ENCODE measurements at places on chromosomes 3 and 15.

- no peak for DNase-seq
Measured at GRCh38 chr3:77256584-77257503, 216.9 kb downstream of the ROBO2 start.

GRCh38 chr3:39810647-39811161, 1.3 kb downstream of the MYRIP start:
- no peak for DNase-seq

GRCh38 chr15:29143909-29144635, 125.5 kb downstream of the NSMCE3 start:
- peak; percentile 82 for DNase-seq

- DNase-seq, result no peak
Measured at GRCh38 chr15:31171731-31172130, 70.2 kb upstream of the TRPM1 start.

DNA sequence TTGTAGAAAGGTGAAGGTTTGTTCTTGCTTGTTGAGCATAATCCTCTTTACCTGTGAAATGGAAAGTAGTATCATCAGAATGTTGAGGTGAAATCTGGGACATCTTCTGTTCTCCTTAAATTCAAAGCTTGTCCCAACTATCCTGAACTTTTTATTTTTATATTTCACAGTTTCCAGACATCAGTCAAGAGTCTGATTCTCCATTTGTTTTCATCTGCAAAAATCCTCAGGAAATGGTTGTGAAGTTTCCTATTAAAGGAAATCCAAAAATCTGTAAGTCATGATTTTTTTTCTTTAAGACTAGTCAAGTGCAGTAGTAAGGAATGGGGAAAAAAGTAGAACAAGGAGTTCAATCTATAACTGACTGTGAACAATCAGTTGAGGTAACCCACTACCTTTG, 15.5 kb upstream of the ZNF609 start:
- DNase-seq, result no peak

GRCh38 chr3:50550079-50550736, 17.3 kb downstream of the C3orf18 start:
- DNase-seq, result peak; percentile 37

DNA sequence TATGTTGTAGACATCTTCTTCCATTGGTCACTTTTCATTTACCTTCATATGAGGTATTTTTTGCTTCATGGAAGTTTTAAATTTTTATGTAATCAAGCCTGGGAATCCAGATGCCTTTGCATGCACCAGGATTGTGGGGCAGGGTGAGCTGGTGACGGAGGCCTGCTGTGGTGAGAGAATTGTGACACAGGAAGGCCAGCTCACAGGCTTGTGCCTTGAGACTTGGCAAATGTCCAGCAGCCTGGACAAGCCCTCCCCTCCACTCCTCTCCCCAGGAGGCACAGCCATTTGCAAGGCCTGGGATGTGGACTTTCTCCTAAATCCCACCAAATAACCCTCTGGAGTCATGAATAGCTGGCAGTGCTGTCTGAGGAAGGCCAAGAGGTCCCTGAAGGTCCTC, 67.4 kb downstream of the RHCG start:
- DNase-seq, result no peak

DNA sequence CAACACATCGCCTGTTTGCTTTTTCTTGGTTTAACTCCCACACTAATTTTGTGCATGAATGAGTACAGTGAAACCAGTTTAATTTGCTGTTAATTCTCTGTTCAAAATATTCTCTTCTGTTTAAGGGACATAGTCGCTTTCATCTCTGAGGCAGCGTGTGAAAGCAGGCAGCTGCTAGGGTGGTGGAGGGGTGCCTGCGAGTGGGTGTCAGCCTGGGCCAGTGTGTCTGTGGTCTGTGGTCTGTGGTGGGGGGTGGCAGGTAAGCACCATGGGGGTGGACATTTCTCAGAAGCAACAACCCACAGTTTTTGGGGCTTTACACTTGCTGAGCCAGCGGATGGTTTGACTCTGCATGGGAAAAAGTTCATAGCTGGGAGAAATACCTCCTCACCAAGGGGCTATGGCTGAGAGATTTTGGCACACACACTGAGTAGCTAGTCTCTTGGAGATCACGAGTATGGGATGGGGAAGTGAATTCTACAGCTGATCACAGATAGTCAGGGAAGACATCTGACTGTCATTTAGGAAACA, 109.2 kb downstream of the EPHB1 start:
- no peak for DNase-seq

DNA sequence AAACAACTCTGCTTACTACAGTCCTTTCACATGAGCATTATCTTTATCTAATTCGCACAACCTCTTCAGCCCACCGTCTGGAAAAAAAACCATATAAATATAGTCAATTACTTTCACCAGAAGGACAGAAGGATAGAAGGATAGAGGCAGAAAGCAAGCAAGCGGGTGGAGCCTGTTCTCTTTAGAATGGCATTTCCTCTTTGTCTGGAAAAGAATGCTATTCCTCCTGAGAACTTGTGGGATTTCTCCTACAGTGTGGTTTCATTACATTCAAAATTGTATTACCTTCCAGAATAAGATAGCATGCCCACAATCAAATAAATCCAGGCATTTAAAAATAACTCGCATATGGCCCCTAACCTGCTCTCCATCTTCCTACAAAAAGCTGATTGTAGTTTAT, 23.1 kb downstream of the SLC30A4 start:
- peak; percentile 50 for DNase-seq

- DNase-seq, result peak; percentile 22
Measured at GRCh38 chr3:31980530-31981205, 394 bp downstream of the OSBPL10 start.

DNA sequence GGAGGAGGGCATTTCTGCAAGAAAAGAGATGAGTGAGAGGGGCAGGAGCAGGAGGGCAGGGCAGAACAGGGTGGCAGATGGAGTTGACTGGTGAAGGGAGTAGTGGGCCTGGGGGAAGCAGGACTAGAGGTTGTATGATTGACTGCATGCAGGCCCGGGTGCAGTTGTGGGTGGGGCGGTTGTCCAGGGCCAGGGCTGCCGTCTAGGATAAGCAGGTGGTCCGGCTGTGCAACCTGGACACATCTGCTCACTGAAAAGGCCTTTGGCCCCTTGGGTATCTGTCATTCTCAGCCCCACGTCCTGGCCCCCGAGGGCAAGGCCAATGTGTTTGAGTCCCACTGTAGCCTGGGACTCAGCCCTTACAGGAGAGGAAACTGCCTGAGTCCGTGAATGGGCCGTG, 25.4 kb downstream of the ALS2CL start:
- DNase-seq, result no peak

DNA sequence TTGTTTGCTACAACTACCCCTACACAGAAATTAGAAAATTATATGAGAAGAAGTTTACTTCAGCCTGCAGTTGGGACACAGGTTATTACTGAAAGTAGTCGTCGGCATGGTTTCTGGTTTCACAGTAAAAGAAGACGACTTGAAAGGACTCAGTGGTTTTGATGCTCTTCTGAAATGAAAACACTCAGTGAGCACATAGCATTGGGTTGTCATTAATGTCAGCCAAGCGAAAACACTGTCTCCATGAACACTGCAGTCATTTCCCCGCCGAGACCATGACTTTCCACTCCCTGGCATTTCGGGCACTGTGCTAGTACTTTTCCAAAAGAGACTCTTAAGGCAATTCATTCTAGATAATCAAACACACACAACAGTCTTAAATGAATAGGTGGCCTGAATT, 69.2 kb upstream of the ICE2 start:
- no peak for DNase-seq

- peak; percentile 59 for DNase-seq
Measured at GRCh38 chr15:96331144-96331944, 844 bp downstream of the NR2F2 start.

DNA sequence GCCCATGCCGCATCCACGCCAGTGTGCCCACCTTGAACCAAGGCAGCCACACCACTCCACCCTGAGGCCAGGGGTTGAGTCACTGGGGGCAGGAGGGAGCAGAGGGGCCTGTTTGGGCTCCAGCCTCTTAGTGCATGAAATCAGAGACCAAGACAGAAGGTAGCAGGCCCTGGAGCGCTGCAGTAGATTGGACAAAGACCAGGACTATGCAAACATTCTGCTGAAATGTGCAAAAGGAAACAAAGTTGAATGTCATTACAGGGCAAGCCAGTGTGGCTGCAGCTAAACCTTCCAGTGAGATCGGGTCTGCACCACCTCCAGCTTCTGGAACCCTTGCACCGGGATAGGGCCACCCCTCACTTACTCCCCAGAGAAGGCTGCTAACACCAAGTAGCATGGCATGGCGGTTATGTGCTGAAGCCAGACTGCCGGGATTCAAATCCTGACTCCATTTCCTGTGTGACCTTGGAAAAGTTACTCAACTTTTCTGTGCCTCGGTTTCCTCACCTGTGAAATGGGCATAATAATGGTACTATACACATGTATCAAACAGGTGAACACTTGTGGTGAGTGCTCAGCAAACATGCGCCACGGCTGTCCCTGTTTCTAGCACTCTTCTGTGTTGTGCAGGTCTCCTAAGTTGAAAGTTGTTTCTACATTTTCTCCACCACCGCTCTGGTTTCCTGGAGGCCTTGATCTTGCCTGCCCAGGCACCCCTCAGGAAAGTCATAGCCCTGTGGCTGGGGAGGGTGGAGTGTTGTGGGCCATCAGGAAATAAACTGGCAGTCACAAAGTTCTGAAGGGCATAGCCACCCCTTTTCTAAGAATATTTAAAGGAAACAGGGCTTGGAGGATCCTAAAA, 25.0 kb upstream of the GP9 start:
- no peak for DNase-seq

- DNase-seq, result no peak
Measured at GRCh38 chr3:15015456-15015855, 49.7 kb downstream of the MRPS25 start.

GRCh38 chr3:112874725-112875124, 28.1 kb upstream of the CD200R1L start:
- DNase-seq, result no peak

GRCh38 chr15:34699968-34700640, 54.7 kb downstream of the GJD2 start:
- DNase-seq, result no peak

DNA sequence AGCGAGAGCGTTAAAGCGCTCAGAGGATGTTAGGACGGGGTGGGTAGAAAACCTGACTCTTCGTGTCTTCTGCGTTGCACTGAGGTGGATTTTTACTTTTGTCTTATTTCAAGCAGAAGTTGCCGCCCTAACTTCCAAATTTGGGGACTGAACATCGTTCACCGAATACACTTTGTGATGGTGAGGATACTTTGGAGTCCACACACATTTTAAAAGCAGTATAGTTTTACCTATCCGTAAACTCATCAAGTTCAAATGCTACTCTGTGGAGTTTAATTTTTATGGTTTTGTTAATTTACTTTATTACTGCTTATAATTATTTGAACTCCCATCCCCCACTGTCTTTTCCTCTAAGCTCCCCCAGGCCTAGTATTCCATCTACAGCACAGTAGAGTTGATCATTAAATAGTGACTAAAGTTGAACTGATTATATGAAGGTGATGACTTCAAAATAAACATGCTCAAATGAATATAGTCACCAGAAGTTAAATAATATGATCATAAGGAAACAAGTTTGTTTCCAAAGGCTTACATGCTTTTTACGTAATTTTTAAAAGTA, 617 bp upstream of the EOGT start:
- DNase-seq, result no peak

- DNase-seq, result no peak
Measured at GRCh38 chr3:56830884-56831283, 29.1 kb upstream of the ARHGEF3 start.

GRCh38 chr15:77609558-77609957, 23.2 kb downstream of the LINGO1 start:
- no peak for DNase-seq

DNA sequence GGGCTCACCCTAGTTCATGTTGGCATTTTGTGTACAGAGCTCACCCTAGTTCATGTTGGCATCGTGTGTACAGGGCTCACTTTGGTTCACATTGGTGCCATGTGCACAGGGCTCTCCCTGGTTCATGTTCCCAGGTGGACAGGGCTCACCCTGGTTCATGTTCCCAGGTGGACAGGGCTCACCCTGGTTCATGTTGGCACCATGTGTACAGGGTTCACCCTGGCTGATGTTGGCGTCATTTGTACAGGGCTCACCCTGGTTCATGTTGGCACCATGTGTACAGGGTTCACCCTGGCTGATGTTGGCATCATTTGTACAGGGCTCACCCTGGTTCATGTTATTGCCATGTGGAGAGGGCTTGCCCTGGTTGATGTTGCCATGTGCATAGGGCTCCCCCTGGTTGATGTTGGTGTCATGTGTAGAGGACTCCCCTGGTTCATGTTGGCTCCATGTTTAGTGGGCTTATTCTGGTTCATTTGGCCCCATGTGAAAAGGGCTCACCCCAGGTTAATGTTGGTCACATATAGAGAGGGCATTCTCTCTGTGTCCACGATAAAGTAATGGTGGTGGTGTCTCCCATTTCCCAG, 31.7 kb upstream of the NR2C2 start:
- no peak for DNase-seq

DNA sequence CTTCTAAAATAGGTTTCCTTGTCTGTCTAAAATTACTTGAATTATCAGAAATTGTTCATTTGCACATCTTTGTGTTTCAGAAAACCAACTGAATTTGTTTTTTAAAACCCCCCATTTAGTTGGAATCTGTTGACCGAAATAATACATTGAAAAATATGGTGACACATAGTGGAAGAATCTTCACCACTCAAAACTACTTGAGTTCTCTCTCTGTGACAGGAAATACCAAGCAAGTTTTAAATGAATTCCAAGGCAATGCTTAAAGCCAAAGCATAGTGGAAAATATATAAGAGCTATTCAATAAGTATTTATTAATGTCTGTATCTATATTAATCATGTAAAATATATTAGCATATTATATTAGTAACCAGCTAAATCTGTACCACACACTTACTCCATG, 224.9 kb upstream of the COL8A1 start:
- DNase-seq, result peak; percentile 89

DNA sequence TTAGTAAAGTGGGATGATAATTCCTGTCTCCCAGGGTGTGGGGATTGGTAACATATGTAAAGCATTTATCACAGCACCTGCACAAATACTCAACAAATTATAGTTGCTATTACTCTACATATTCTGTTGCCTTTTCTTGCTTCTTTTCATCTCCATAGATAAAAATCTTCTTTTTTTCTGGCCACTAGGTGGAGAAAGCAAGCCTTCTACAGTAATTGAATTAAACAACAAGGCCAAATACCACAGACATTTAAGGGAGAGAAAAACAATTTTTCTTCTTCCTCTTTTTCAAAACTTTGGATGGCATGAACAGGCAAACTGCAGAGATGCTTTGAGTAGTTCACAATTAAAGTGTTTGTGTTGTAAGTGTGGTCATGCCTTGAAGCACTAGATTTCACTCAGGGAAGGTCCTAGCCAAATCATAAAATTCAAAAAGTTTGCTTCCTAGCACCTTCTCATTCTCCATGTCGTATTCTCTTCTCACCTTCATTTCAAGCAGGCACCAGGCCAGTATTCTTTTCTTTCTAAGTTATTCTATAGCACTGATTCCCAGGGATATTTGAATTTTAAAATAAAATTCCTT, 493.4 kb upstream of the TGFBR2 start:
- DNase-seq, result peak; percentile 58

DNA sequence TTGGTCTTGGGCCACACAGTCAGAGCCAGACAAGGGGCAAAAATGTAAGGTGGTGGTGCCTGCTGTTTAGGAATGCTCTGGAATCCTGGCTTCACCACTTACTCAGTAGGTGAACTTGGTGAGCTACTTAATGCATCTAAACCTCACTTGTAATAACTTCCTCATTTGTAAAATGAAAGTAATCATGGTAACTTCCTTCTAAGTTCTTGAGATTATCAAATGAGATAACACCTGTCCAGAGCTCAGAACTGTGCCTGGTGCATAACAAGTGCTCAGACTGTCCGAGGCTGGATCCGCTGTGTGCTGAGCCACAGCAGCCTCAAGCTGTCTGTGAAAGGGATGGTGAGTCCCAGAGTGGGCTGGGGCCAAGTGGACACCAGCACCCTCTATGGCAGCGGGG, 62.8 kb upstream of the KY start:
- DNase-seq, result no peak
